Effector memory CD8-positive, alpha-beta T cell (primary cell): ENCODE measurements at places on chromosomes 4 and X.

GRCh38 chr4:188305690-188306089, 166.4 kb downstream of the TRIML1 start:
- peaks cover 7% of the 10 kb centered on the region for H3K36me3 ChIP-seq
- H3K27me3 ChIP-seq, result no peaks in the 10 kb centered on the region
- no peaks in the 10 kb centered on the region for H3K4me1 ChIP-seq
- H3K4me3 ChIP-seq, result no peak overlapping the region

- H3K27ac ChIP-seq, result no peak overlapping the region
- H3K4me3 ChIP-seq, result no peak overlapping the region
- H3K27me3 ChIP-seq, result peaks cover 81% of the 10 kb centered on the region
- no peaks in the 10 kb centered on the region for H3K36me3 ChIP-seq
- DNase-seq, result no peak
These were observed 2.1 kb downstream of the HELT start for GRCh38 chr4:185020293-185020808.

DNA sequence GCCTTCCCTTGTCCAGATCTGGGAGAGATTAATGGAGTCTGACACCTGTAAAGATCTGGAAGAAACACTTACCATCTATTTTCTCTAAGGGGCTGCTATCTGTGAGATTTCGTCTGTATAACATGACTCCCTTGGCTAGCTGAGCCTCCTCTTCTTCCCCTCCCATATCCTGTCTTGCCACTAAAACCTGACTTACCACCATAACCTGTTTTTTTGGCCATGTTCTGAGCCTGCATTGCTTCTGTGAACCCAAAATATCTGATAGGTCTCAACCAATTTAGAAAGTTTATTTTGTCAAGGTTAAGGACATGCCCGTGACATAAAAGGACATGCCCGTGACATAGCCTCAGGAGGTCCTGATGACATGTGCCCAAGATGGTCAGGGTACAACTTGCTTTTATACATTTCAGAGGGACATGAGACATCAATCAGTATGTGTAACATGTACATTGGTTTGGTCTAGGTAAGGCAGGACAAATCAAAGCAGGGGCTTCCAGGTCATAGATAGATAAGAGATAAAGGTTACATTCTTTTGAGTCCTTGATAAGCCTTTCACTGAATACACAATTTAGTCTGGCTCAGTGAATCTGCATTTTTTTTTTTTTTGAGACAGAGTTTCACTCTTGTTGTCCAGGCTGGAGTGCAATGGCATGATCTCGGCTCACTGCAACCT, 11.4 kb downstream of the MGST2 start:
- H3K36me3 ChIP-seq, result peaks cover 3% of the 10 kb centered on the region
- H3K27me3 ChIP-seq, result no peaks in the 10 kb centered on the region
- DNase-seq, result no peak
- H3K27ac ChIP-seq, result no peak overlapping the region

DNA sequence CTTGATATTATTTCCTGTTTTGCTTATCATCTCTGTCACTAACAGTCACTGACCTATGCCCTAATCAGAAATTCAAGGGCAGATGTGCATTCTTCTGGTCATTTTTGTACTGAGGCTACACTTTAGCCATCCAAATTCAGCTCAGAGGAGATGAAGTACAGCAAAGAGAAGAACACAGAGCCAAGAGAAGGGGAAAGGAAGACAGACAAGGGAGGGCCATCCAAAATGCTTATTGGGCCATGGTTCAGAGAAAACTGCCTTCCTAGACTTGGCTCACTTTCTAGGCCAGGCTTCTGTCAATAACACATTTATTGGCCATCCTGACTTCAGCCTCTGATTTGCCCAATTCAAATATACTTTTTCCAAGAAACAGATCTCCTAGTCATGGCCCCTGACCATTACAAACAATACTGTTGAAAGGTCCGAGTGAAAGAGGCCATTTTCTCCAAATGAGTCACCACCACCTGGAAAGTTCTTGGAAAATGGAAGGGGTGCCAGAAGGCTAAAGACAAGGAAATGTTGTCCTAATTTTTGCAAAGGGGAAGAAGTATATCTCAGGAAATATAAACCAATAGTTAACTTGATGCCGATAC, 56.4 kb downstream of the DCX start:
- no peak overlapping the region for H3K27ac ChIP-seq
- no peak overlapping the region for H3K4me3 ChIP-seq
- no peaks in the 10 kb centered on the region for H3K27me3 ChIP-seq

DNA sequence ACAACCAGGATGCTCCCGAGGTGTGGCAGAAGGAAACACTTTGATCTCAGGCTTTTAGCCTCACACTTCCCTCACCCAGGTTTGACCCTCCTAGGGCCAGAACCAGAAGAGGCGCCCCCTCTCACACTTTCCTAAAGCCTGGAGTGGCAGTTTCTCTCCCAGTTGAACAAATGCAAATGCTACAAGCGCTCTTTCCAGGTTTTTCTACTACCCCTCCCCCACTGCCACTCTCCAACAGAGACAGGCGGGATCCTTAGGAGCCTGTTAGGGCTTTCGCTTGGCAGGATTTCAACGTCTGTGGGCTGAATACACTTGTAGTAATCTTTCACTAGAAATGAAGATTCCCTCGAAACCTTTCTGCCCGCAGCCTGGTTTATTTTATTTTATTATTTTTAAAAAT, 2.4 kb downstream of the TSC22D3 start:
- H3K4me1 ChIP-seq, result peaks cover 17% of the 10 kb centered on the region
- H3K27ac ChIP-seq, result no peak overlapping the region
- no peak for DNase-seq
- H3K4me3 ChIP-seq, result no peak overlapping the region

GRCh38 chr4:168633064-168633463, 136.2 kb downstream of the PALLD start:
- no peak for DNase-seq
- H3K4me1 ChIP-seq, result no peaks in the 10 kb centered on the region
- no peak overlapping the region for H3K4me3 ChIP-seq

- H3K4me3 ChIP-seq, result no peak overlapping the region
- peaks cover 5% of the 10 kb centered on the region for H3K4me1 ChIP-seq
- H3K27ac ChIP-seq, result no peak overlapping the region
- H3K27me3 ChIP-seq, result no peaks in the 10 kb centered on the region
- H3K36me3 ChIP-seq, result peaks cover 3% of the 10 kb centered on the region
These were observed 100.1 kb downstream of the EIF4E start for GRCh38 chr4:98828801-98829200.

GRCh38 chrX:153782313-153782712, 1.5 kb downstream of the SRPK3 start:
- H3K36me3 ChIP-seq, result peaks cover 10% of the 10 kb centered on the region
- H3K27ac ChIP-seq, result no peak overlapping the region
- no peaks in the 10 kb centered on the region for H3K4me1 ChIP-seq
- peaks cover 7% of the 10 kb centered on the region for H3K27me3 ChIP-seq
- DNase-seq, result no peak

- no peaks in the 10 kb centered on the region for H3K4me1 ChIP-seq
- no peak overlapping the region for H3K27ac ChIP-seq
- no peak for DNase-seq
- H3K4me3 ChIP-seq, result no peak overlapping the region
These were observed 194.2 kb downstream of the CLCN4 start for GRCh38 chrX:10350981-10351380.

DNA sequence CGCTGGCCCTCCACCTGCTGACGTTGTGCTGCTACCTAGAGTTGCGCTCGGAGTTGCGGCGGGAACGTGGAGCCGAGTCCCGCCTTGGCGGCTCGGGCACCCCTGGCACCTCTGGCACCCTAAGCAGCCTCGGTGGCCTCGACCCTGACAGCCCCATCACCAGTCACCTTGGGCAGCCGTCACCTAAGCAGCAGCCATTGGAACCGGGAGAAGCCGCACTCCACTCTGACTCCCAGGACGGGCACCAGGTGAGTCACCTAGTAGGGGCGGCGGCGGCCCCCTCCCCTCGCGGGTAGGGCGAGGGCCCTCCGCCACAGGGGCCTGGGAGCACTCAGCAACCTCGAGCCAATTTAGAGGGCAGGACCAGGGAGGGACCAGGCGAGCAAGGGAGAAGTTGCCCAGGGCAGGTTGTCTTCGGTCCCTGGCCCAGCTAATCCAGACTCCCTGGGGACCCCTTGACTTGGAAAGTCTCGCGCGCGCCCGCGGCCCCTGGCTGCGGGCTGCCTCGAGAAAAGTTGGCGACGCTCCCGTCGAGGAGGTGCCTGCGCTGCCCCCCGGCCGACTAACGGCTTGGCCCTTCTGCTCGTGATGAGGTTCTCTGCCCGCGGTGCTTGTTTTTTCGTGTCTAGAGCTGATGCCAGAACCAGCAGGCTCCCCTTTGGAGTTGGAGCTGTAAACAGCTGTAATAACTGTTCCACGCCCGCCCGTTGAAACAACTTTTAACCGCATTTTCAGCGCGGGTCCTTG, 717 bp downstream of the EDA start:
- H3K27ac ChIP-seq, result no peak overlapping the region
- no peaks in the 10 kb centered on the region for H3K36me3 ChIP-seq
- no peak for DNase-seq
- H3K4me3 ChIP-seq, result peak overlapping the region; percentile 31
- no peaks in the 10 kb centered on the region for H3K27me3 ChIP-seq

GRCh38 chr4:168667376-168667775, 170.5 kb downstream of the PALLD start:
- H3K27me3 ChIP-seq, result peaks cover 19% of the 10 kb centered on the region
- no peak overlapping the region for H3K27ac ChIP-seq
- no peak for DNase-seq
- H3K4me1 ChIP-seq, result no peaks in the 10 kb centered on the region
- H3K36me3 ChIP-seq, result no peaks in the 10 kb centered on the region
- no peak overlapping the region for H3K4me3 ChIP-seq

DNA sequence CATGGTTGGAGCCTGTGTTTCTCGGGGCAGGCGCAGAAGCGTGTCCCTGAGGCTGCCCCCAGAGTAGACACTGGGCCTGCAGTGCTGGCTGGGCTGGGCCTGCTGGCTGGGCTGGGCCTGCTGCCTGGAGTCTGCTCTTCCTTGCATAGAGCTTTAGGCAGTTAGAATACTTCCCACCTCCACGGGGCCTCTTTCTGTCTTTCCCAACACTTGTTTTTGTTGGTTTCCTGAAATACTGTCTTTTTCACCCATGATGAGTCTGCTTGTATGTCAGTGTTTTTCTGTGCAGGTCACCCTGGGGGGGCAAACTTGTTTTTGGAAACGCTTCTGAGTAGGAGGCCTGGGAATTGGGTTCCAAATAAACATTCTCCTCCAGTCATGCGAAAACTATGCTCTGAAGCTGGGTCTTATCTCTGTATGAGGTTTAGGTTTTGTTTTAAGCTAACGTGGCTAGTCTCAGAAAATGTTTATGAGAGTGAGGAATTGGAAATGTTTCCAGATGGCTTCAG, 32.2 kb downstream of the TRMT44 start:
- DNase-seq, result no peak
- H3K27me3 ChIP-seq, result no peaks in the 10 kb centered on the region
- H3K36me3 ChIP-seq, result peaks cover 17% of the 10 kb centered on the region
- no peaks in the 10 kb centered on the region for H3K4me1 ChIP-seq
- no peak overlapping the region for H3K4me3 ChIP-seq

- no peaks in the 10 kb centered on the region for H3K4me1 ChIP-seq
- no peak overlapping the region for H3K27ac ChIP-seq
- no peaks in the 10 kb centered on the region for H3K36me3 ChIP-seq
- DNase-seq, result no peak
- H3K4me3 ChIP-seq, result no peak overlapping the region
These were observed 324.7 kb downstream of the LDB2 start for GRCh38 chr4:16573739-16574138.

GRCh38 chrX:20254712-20255299, 11.9 kb downstream of the RPS6KA3 start:
- no peak overlapping the region for H3K4me3 ChIP-seq
- peaks cover 20% of the 10 kb centered on the region for H3K36me3 ChIP-seq
- no peaks in the 10 kb centered on the region for H3K27me3 ChIP-seq
- DNase-seq, result no peak
- H3K4me1 ChIP-seq, result peaks cover 19% of the 10 kb centered on the region
- no peak overlapping the region for H3K27ac ChIP-seq

DNA sequence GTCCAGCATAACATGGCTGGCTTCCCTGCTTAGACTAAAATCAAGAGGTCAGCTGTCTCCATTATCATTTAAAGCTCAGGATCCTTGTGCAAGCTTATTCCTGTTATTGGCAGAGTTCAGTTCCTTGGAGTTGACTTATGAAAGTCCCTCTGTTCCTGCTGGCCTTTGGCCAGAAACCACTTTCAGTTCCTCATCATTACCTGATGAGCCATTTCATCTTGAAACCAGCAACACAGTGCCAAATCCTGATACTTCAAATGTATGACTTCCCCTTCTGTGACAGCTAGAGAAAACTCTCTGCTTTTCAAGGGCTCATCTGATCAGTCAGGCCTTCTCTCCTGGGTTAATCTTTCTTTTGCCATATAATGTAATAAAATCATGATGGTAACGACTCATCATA, 110.6 kb upstream of the FSTL5 start:
- no peak overlapping the region for H3K4me3 ChIP-seq
- H3K27me3 ChIP-seq, result no peaks in the 10 kb centered on the region

DNA sequence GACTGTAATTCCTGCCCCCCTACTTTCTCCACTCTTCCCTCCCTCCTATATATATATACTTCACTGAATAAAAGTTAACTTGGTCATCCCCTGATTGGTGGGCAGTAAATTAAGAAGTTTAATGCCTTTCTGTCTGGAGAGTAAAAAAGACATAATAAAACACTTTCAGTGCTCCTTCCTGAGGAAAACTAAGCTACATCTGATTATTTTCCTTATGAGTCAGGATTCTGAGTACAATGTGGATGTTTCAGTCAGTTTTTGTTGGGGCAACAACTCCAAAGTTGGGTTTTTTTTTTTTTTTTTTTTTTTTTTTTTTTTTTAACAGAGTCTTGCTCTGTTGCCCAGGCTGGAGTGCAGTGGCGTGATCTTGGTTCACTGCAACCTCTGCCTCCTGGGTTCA, 22.0 kb upstream of the SUPT20HL2 start:
- no peaks in the 10 kb centered on the region for H3K4me1 ChIP-seq
- no peak for DNase-seq
- H3K27ac ChIP-seq, result no peak overlapping the region
- H3K27me3 ChIP-seq, result peaks cover 25% of the 10 kb centered on the region
- H3K36me3 ChIP-seq, result no peaks in the 10 kb centered on the region

- H3K4me3 ChIP-seq, result no peak overlapping the region
- H3K27me3 ChIP-seq, result peaks cover 8% of the 10 kb centered on the region
- DNase-seq, result no peak
These were observed 10.3 kb upstream of the BST1 start for GRCh38 chr4:15692602-15693001.

GRCh38 chr4:112113864-112114263, 31.4 kb upstream of the FAM241A start:
- DNase-seq, result no peak
- no peak overlapping the region for H3K27ac ChIP-seq
- no peak overlapping the region for H3K4me3 ChIP-seq
- H3K27me3 ChIP-seq, result no peaks in the 10 kb centered on the region
- H3K4me1 ChIP-seq, result no peaks in the 10 kb centered on the region
